ENCODE measurements at places on chromosomes 7 and 10. TPM values are rescaled to one million over a fixed set of nuclear protein-coding genes. Genes with fewer than 3 reads are reported as not detected.

The ELN gene
- 0.19 TPM for total RNA-seq

The JMJD1C gene
- total RNA-seq = 54.2 TPM

DNA sequence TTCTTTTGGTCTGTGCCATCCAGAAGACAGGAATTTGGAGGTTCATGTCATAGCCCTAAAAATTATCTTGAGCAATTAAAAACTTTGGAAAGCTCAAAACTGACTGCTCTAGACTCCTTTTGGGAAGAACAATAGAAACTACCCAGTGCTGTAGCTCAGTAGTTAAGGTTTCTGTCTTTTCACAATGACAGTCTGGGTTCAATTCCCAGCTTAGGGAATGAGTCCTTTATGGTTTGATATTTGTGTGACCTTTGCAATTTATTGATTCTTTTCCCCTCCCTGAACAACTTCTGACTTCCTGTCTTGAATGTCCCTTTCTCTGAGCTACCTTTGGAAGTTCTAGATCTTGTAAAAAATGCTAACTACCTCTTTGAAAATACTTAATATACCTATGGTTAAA is 603.3 kb upstream of the IGFBP3 start:
- DNase-seq = no peak

- no peak for DNase-seq
Observed at GRCh38 chr10:45147000-45147399, 146.3 kb downstream of the ZNF22 start.

The ZCCHC24 gene
- 0.24 TPM for total RNA-seq

DNA sequence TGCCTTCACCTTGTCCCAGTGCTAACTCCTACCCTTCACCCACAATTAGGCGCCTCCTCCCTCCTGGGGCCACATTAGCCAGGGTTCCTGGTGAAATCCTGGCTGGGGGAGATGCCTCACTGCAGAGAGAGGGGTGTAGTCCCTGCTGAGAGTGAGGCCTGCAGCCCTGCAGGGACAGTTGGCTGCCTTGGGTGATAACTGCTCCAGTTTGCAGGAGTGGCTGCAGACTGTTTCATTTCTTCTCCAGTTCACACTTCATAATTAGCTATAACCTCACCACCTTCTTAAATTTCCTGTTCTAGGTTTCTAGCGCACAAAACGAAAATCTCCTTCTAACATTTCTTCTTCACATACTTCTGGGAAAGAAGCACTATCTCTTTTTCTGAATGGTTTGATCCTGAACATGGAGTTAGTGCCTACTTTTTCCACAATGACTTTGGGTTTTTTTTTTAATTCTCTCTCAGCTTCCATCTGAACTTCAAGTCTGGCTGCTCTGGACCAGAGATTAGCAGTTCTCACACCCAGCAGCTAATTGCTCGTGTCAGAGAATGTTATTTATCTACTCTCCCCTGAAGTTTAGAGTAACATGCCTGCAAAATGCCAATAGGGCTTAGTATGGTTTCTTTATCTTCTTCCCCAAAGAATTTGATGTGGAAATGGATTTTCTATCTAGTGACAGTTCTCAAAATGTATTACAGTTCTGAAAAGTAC is 15.5 kb upstream of the JAZF1 start:
- DNase-seq = no peak

- DNase-seq = no peak
Observed at GRCh38 chr7:130141884-130142653, 63.1 kb downstream of the TMEM209 start.

DNA sequence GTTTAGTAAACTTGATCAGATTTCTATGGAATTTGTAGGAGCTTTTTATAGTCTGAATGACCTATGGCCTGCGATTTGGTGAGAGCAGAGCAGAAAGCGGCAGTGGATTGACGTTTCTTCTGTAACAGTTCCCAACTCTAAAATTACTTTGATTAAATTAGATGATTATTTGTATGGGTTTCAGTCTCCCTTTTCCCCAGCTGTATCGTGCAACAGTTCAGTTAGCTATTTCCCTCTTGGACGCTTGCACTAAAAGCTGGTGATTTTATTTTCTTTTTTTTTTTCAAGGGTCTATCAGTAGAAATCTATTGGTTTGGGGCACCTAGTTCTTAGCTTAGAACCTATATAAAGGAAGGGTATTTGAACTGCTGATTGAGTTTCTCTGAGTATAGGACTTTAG is 6.8 kb downstream of the AHCYL2 start:
- no peak for DNase-seq

GRCh38 chr7:149228831-149229471 is 10.5 kb upstream of the ZNF212 start:
- DNase-seq = no peak

The AZGP1 gene
- total RNA-seq = 0.64 TPM

DNA sequence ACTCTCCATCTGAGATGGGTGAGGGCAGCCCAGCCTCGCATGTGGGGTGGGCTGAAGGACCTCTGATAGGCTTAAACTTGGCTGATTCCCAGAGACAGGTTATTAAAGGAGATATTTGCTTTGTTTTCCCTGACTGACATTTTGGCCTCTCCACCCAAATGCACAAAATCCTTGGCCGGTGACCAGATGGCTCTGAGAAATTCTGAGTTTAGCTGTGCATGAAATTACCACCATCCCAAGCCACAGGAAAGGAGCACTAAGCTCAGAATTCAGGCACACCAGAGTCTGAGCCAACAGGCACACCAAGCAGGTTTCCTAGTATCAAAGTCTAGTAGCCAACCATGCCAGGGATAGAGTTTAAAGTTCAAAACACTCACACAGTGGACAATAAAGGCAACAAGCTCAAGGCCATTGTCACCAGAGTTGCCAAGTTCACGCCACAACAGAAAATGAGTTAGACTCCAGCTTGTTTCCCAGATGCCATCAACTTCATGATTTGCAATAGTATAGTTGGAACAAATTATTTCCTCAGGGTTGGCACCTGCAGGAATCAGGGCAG is 387.6 kb downstream of the KCNMA1 start:
- DNase-seq = no peak

DNA sequence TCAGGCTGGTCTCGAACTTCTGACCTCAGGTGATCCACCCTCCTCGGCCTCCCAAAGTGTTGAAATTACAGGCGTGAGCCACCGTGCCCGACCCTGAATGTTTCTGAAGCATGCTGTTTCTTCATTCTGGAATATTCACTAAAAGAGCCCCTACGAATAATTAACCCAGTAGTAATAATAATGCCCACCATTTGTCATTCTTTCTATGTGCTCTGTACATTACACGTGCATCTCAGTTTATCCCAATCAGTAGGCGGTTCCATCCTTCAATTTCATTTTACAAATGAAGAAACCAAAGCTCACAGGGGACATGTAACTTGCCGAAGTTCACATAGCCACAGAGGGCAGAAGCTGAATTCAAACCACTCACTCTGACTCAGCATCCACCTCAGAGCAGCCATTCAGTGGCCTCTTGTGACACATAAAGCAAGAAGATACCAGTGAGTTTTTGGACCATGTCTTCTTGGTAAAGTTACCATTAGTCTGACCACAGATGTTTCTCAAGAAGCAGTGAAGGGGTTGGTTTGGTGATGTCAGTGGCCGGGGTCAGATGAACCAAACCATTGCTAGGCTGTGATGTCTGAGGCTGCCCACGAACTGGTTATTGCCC is 71.9 kb upstream of the DUSP5 start:
- DNase-seq = peak; percentile 89

The SEC31B gene
- 12.4 TPM for total RNA-seq

- DNase-seq = no peak
Observed at GRCh38 chr7:95632609-95633008, 36.3 kb upstream of the PDK4 start.

GRCh38 chr10:27391916-27392315 is 112.2 kb upstream of the RAB18 start:
- DNase-seq = no peak

DNA sequence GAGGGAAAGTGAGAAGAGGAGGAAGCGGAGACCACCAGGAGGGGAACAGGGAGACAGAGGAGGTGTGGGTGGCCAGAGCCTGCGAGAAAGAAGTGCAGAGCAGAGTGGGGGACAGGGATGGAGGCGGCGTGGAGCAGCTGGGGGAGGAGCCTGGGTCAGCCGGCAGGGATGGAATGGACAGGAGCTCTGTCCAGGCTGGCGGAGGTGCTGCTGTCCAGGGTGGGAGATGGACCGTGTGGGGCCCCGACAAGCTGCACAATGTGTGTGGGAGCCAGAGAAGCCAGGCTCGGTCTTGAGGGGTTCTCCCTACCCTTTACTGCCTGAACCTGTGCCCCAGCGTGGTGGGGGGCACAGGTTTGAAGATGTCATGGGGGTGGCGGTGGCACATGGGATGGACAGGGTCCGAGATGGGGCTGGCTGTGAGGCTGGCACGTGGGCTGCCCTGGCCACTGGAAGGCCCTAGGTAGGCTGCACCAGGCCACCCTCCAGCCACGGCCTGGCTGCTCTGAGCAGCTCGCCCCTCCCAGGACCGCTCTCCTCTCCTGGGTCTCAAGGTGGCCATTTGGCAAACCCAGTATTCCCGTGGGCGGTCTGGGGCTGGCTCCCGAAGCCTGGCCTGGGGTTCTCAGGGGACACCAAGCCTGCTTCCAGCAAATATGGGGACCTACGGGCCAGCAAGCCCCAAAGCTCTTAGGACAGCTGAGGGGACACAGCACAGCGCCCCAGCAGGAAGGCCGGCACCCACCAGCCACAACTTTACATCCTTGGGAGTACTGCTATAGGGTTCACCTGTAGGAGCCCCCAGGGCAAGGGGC is 32.3 kb downstream of the YKT6 start:
- DNase-seq = no peak

The LRRC18 gene
- not detected for total RNA-seq

- DNase-seq = no peak
Observed at GRCh38 chr10:78963074-78964034, 105.4 kb upstream of the ZMIZ1 start.

DNA sequence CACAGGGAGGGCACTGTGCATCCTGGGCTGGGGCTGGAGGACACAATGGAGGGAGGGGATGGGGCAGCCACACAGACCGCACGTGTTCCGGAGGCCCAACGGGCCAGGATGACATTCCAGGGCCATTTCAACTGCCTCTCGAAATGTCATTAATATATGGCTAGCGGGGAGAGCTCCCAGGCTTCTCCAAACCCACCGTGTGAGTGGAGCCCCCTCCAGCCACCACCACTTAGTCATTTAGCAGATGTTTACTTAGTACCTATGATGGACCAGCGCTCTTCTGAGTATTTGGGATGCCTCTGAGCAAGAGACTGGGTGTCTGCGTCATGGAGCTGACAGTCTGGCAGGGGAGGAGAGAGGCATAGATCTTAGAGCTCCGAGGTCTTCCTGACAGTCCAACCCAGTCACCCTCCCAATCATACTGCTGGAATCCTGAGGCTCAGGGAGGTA is 107.3 kb downstream of the ZMIZ1 start:
- no peak for DNase-seq

DNA sequence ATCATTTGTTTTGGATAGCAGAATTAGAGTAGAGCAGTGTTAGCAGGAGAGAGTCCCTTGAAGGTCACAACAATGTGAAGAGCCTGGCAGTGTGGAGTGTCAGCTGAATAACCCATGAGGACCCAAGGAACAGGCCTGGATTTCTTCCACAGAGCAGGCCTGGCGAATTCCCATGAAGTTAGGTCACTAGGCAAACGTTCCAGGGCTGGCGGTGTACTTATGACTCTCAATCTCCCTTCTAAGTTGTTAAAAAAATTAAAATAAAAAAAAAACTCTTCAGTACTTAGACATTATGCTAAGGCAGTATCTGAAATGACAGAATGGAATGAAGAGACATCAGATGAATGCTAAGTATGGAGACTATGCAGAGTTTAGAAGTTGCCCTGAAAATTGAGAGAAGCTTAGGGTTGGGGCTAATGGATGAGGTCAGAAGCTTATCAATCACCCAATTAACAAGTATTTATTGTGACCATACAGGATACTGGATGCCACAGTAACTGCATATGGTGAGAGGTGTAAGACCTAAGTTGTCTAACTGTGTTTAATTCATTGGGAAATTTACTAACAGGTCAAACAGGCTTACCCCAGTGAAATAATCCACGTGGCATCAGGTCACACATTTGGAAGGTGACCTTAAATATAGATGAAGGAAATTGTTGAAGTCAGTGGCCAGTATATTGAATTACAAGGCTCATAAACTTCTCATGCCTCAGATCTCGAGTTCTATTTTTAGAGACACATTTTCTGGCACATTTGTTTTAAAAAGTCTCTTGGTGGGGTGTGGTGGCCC is 126.2 kb upstream of the NRP1 start:
- DNase-seq = no peak

GRCh38 chr10:121735263-121735662 is 137.0 kb upstream of the FGFR2 start:
- no peak for DNase-seq

DNA sequence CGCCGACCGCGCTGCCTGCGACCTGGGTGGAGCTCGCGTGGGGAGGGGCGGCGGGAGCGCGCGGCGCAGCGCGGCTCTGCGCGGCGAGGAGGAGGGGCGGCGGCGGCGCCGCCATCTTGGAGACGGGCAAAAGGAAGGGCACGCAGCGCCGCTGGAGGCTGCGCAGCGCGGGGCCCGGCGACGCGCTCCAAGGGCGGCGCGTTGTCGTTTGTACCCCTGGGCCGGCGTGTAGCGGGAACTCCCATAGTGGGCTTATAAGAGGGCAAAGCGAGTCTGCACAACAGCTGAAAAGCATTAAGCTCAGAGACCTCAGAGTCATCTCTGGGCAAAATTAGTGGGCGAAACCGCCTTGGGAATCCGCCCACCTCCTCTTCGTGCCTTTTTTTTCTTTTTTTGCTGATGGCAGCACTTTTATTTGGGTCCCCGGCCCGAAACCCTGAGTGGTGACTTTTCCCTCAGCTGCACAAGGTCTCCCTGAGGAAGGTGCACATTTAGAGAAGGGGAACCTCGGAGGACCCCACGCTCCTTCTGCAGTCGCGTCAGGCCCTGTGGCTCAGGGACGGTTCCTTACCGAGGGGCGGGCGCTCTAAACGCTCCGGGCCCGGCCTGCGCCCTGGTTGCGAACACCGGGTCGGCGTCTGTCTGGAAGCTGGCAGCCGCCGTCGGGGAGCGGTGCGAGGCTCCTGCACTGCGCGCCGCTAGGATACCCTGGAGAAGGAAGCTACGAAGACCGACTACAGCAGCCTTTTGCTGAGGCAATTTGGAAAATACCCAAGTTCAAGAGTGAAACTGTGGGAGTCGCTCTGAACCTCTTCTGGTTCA is 428 bp upstream of the MCMBP start:
- peak; percentile 49 for DNase-seq

The NPC1L1 gene
- total RNA-seq = 0.08 TPM

The GATA3 gene
- total RNA-seq = 0.80 TPM

Measured in GM12878 (cell line).